ENCODE measurements at places on chromosomes 4 and X. TPM values are rescaled to one million over a fixed set of nuclear protein-coding genes. Genes with fewer than 3 reads are reported as not detected.

PRRG1 gene
- total RNA-seq: 1.3 TPM

LRP2BP gene
- 0.71 TPM for total RNA-seq

POLN gene
- total RNA-seq: 1.1 TPM

GNRHR gene
- not detected for total RNA-seq

FAM47B gene
- total RNA-seq: not detected
